Ammon's horn (tissue), 1 donor: ENCODE measurements at places on chromosomes 13 and 19.

DNA sequence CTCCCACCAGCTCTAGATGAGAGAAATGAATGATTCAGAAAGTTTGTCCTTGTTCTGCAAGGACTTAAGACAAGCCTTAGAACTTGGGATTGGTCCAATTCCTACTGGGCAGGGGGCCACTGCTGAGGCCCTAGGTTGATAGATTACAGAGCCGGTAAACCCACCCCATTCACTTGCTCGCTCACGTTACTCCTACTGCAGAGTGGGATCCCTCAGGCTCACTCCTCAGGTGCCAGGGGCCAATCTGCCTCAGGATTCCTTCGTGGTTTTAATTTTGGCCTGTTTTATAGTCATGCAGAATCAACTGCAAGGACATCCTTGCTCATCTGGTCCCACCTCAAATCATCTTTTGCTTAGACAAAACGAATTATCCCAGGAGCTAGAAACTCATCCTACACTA lies 59.0 kb downstream of the SERP2 start:
- no peak for DNase-seq

GRCh38 chr19:18742838-18743783 lies 48.0 kb downstream of the COMP start:
- DNase-seq: no peak

DNA sequence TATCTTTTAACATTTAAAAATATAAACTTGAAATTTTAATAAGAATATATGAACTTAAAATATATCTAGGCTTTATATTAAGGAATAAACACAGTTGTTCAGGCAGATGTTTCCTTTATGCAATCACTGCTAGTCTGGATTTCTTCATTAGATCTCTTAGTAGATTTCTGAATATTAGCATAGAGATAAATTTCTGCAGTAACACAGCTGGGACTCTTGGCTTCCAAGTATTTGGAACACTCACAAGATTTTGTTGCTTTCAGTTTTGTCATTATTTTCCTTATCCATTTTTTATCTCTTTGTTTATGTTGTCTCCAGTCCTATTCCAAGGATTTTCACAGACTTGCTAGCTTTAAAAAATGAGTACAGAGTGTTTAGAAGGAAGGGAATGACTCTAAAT lies 857.1 kb downstream of the GPC5 start:
- no peak for DNase-seq

DNA sequence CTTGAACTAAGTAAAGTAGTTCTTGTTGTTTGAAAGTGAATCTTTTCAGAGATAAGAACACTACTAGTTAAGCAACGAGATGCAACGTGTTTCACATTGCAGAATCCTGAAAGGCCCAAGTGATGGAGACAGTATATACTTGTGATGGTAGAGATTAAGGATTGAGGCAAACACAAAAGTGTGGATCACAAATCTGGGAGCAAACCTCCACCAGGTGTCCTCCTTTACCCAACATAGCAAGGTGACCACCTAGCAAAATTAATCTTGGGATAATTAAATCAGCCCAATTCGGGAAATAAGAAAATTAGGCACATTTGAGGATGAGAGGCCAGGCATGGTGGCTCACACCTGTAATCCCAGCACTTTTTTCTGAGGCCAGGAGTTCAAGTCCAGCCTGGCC lies 563.9 kb downstream of the DACH1 start:
- DNase-seq: no peak

DNA sequence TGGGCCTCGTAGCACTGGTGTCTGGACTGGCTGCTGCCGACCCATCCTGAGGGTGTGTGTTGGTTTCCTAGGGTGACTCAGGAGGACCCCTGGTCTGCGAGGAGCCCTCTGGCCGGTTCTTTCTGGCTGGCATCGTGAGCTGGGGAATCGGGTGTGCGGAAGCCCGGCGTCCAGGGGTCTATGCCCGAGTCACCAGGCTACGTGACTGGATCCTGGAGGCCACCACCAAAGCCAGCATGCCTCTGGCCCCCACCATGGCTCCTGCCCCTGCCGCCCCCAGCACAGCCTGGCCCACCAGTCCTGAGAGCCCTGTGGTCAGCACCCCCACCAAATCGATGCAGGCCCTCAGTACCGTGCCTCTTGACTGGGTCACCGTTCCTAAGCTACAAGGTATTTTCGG lies 13.8 kb downstream of the TIMM13 start:
- DNase-seq: no peak

DNA sequence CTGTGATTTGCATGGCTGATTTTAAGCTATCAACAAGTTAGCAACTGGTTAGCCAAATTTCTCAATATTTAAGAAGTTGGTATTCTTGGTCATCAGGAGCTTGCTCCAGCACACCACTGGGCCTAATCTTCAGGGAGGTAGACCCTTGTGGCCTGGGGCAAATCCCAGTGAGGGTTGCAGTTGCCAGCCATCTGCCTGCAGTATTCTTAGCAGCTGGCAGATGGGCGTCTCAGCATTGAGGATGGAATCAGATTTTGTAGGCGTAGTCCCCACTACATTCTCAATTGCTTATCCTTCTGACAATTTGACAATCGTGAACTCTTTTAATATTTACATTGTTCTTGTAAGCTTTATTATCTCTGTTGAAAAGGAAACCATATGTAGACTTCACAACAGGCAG lies 1266.2 kb downstream of the SLITRK5 start:
- DNase-seq: no peak

GRCh38 chr13:98564204-98564603 lies 12.7 kb downstream of the STK24 start:
- DNase-seq: no peak

DNA sequence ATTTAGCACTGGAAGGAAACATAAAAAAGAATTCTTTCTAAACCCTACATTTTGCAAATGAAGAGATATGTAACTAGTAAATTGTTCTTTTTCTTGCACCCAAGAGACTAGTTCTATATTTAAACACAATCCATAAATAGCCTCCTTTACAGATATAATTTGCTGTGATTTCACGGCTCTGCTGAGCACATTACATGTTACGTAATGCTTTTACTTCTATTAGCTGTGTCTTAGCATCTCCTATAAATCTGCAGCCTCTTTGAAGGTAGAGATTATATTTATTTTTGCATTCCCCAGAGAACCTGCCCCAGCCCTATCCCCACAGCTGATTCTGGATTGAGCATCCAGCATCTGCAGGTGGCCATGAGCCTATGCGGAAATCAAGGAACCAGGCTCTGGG lies 32.2 kb downstream of the LACC1 start:
- no peak for DNase-seq

GRCh38 chr13:51298812-51299211 lies 40.7 kb upstream of the SERPINE3 start:
- no peak for DNase-seq

DNA sequence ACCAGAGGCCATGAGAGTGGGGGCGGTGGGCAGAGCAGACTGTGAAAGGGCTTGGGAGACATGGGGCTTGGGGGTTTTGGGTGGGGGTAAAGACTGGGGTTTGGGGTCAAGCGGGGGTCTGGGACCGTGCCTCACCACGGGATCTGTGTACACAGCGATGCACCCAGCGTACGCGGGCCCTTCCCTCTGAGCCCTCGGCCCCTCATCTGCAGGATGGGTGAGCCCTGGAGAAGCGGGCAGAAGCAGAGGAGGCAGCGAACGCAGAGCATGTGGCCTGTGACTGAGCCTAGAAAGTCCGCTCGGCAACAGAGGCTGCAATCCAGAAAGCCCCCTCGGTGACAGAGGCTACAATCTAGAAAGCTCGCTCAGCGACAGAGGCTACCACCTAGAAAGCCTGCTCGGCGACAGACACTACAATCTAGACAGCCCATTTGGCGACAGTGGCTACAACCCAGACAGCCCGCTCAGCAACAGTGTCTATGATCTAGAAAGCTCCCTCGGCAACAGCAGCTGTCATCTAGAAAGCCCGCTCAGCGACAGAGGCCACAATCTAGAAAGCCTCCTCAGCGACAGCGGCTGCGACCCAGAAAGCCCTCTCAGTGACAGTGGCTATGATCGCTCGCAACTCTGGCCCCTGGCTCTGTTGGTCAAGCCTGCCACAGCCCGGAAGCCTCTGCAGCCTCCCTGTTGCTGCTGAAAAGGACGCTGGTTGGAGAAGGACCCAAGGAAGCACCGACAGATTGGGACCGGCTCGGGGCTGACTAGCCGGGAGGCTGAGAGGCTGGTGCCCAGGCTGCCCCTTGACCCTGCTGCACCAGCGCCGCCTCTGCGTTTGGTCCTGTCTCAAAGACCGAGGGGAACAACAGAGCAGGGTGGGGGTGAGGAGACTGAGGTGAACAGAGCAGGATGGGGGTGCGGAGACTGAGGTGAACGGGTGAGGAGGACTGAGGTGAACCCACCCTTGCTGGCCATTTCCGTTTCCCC lies 68.6 kb downstream of the SPACA7 start:
- DNase-seq: no peak

DNA sequence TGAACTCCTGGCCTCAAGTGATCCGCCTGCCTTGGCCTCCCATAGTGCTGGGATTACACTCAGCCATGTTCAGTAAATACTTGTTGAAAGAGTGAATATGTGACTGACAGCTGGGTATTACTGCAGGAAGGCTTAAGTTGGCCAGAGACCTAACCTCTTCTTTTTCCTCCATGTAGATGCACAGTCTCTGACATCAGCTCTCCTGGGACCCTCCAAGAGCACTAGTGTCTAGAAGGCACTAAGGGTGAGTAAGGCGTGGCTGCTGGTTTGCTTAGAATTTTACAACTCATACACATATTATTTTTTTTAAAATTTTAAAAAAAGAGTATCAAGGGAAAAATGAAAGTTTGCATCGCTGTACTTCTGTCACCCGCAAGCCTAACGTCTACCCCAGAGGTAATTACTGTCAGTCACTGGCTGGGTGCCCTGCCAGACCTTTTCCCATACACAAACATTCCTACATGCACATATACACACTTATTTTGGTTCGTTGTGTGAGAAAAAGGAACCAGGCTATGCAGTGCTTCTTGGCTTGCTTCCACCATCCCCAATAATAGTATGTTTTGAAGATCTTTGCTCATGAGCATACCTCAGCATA lies 122.0 kb downstream of the SIPA1L3 start:
- no peak for DNase-seq

GRCh38 chr13:97702614-97703013 lies 250.9 kb upstream of the IPO5 start:
- no peak for DNase-seq

DNA sequence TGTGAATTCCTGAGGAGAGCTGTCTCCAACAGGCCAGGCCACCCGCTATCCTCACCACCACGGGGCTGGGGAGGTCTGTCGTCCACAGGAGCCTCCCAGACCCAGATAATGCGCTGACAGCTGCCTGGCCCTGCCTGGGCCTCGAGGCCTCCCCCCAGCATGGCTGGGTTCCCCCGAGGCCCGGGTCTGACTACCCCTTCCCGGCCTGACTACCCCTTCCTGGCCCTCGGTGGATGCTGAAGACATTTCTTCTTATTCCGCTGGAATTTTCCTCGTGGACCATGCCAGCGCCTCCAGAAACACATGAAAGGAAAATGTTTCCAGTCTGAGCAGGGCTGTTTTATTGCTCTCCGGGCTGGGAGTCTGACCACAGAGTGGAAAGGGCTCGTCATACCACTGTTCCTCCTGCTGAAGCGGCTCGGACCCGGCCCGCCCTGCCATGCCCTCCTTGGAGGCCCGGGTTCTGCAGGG lies 16.8 kb upstream of the COMP start:
- DNase-seq: no peak

DNA sequence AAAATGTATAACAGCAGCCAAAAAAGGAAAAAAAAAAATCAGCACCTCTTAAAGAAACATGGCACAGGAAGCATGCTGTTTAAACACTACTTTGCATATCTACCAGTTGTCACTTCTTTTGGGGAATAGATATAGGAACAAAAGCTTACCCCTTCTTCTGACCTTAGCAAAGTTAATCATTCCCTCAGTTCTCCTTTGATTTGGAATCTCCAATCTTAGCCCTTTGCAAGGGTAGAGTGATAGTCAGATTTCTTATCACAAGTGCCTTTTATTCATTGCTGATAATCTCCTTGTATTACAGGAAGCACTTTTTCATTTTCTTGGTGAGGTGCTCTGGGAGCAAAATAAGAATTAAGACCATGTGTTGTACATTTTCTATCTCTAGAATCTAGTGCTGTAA lies 1327.6 kb downstream of the OLFM4 start:
- no peak for DNase-seq

DNA sequence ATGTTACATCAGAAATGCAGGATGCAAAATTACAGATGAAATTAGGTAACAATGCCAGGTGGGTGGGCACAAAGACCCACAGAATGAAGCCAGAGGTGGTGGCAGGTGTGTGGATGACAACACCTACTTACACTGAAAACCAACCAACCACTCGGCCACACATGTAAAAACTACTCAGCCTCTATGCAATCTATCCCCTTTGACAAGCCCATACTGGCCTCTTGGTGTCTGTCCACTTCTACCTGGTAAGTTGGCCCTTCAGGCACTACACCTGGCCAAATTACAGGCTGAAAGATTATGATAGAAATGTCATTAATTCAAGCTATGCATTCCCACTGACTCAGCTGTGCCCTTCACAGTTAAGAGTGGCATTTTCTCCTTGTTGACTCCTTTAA lies 50.0 kb downstream of the BRD4 start:
- no peak for DNase-seq

DNA sequence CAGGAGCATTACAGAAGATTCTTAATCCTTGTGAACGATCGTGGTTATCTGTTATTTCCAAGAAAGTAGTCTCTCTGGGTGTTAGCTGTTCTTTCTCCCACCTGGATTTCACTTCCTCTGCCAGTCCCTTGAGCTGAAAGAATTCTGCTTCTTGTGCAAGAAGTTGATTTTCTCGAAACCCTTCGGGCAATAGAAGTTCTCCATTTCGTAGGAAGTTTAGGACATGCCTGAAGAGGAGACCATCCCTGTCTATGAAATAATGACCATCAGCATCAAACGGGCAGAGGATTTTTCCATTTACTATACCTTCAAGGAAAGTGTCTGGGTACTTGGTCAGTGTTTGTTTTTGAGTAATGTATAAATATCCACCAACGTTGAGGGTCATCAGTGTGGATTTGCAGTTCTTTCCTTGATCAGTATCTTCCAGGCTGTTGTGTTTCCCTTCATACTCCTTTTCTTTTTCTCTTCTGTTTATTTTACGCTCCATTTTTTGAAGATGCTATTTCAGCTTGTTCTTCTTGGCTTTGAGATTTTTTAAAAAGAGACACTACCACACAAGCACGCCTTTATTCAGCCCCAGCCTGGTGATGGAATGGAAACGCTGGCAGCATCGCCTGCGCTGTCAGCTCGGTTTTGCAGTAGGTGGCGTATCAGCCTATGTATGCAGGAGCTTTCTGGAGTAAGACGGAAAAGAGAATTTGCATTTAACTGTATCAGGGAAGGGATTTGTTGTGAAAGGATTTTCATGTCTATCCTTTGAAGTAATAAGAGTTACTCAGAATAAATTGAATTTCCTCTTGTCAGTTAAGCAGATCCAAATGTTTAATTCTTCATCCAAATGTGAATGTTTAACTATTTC lies 6.5 kb downstream of the KCTD4 start:
- peak; percentile 95 for DNase-seq
